ENCODE measurements at places on chromosomes 1 and 21.

DNA sequence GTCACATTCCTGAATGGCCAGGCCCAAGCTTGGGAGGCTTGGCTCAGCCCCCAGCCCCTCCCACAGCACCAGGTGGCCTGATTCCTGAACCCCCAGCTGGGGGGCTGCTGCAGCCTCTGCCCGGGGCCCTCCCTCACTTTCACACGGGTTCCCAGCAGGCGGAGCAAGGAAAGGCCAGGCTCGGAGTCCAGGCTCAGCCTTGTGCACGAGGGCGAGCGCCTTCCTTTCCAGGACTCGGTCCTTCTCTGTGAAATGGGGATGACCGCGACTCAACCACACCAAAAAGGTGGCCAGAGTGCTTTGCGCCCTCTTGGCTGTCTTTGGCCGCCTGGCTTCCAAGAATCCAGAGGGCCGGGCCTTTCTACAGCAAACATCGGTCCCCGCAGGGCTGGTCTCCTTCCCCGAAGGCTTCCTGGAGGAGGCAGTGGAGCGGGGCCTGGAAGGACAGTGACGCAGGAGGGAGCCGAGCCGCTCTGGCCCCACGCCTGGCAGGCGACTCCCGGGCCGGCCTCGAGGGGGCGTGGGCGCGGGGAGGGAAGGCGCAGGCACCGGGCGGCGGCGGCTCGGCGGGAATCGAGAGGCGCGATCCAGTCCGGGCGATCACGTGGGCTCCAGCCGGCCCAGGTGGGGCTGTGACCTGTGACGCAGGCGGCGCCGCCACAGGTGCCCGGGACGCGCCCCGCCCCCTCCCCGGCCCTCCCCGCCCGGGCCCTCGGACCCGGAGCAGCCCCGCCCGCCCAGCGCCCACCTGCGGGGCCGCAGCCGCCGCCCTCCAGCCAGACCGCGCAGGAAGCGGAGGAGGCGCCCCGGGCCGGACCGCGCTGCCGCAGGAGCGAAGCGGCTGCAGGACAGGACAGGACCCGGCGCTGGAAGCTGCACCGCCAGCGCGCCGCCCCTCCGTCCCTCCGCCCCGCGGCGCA lies at the start of gene ARHGEF16:
TSS of gene ARHGEF16 (plus strand) at position 775 of the 920 bp plus-strand sequence. CDS start 8,420 bp downstream, outside the sequence.
- no peaks in the 10 kb centered on the region for H3K36me3 ChIP-seq
- H3K4me3 ChIP-seq, result peak within 1 kb of the TSS; percentile 66
- H3K4me1 ChIP-seq, result peaks cover 29% of the 10 kb centered on the region
- H3K27me3 ChIP-seq, result no peaks in the 10 kb centered on the region

DNA sequence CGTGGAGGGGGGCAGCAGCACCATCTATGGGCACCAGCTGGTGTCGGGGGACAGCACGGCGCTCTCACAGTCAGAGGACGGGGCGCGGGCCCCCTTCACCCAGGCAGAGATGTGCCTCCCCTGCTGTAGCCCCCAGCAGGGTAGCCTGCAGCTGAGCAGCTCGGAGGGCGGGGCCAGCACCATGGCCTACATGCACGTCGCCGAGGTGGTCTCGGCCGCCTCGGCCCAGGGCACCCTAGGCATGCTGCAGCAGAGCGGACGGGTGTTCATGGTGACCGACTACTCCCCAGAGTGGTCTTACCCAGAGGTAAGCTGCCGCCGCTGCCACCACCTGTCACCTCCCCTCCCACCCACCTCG lies 106.2 kb upstream of the VAMP3 start:
- H3K36me3 ChIP-seq, result no peaks in the 10 kb centered on the region
- H3K4me1 ChIP-seq, result no peaks in the 10 kb centered on the region
- no peak overlapping the region for H3K27ac ChIP-seq
- H3K4me3 ChIP-seq, result no peak overlapping the region
- H3K27me3 ChIP-seq, result no peaks in the 10 kb centered on the region

GRCh38 chr1:99723251-99723650 lies 43.2 kb downstream of the FRRS1 start:
- no peaks in the 10 kb centered on the region for H3K36me3 ChIP-seq
- DNase-seq, result no peak
- no peak overlapping the region for H3K27ac ChIP-seq
- H3K4me1 ChIP-seq, result peaks cover 4% of the 10 kb centered on the region

DNA sequence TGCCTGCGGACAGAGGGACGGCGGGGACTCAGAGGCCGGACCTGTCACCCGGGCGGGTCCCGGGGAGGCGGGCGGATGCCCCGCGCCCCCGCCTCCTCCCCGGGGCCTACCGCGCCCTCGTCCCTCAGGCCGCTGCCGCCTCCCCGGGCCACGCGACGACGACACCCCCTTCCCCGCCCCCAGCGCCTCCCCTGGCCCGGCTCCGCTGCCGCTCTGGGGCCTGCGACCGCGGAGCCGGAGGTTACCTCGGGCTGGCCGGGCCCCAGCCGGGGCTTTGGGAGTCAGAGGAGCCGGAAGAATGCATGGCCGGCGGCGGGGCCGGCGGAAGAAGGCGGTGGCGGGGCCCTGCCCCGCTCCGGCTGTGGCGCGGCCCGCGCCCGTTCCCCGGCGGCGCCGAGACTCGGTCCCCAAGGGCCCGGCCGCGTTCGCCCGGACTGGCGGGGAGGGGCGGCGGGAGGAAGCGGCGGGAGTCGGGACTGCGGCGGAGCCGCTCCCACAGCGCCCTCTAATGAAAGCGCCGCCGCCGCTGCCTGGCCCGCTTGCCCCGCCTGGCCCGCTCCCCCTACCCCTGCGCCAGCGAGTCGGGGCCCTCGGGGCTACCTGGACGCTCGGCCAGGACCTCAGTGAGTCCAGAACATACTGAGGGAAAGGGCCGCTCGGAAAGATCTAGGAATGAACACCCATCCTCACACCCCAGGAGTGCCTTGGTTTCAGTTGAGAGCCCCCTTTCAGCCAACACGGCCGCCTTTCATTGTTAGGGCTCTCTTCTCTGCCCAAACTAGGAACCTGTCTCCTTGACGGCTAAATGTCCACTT lies at the start of gene LPGAT1:
TSS of gene LPGAT1 (minus strand) at position 436 of the 815 bp plus-strand sequence. CDS start 1,467 bp downstream, outside the sequence.
- DNase-seq, result peak; percentile 81
- peaks cover 15% of the 10 kb centered on the region for H3K4me1 ChIP-seq
- H3K36me3 ChIP-seq, result peaks cover 15% of the 10 kb centered on the region
- H3K27ac ChIP-seq, result peak within 1 kb of the TSS; percentile 86
- H3K27me3 ChIP-seq, result no peaks in the 10 kb centered on the region
- H3K4me3 ChIP-seq, result peak within 1 kb of the TSS; percentile 79

DNA sequence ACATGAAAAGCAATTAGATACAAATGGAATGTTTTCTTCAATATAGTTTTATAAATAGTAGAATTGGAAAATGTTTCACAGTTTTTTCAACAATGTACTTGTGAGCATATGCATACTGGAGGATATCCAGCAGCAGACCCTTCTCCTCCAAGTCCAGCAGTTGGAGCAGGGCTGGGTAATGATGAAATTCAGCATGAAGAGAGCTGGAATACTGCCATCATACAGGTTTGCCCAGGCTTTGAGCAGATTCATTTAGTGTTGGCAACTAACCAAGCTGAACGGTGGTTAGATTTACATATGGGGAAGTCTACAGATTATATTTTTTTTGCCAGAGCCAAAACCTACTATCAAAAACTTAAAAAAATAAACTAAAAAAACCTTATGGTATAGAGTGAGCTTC lies 38.3 kb downstream of the WDR3 start:
- H3K4me3 ChIP-seq, result no peak overlapping the region
- H3K36me3 ChIP-seq, result no peaks in the 10 kb centered on the region
- H3K27me3 ChIP-seq, result no peaks in the 10 kb centered on the region
- DNase-seq, result no peak
- peaks cover 6% of the 10 kb centered on the region for H3K4me1 ChIP-seq

GRCh38 chr1:36023098-36023769 lies 60.7 kb upstream of the TEKT2 start:
- H3K4me3 ChIP-seq, result no peak overlapping the region
- no peak overlapping the region for H3K27ac ChIP-seq
- no peak for DNase-seq
- H3K36me3 ChIP-seq, result peaks cover 3% of the 10 kb centered on the region
- no peaks in the 10 kb centered on the region for H3K4me1 ChIP-seq

DNA sequence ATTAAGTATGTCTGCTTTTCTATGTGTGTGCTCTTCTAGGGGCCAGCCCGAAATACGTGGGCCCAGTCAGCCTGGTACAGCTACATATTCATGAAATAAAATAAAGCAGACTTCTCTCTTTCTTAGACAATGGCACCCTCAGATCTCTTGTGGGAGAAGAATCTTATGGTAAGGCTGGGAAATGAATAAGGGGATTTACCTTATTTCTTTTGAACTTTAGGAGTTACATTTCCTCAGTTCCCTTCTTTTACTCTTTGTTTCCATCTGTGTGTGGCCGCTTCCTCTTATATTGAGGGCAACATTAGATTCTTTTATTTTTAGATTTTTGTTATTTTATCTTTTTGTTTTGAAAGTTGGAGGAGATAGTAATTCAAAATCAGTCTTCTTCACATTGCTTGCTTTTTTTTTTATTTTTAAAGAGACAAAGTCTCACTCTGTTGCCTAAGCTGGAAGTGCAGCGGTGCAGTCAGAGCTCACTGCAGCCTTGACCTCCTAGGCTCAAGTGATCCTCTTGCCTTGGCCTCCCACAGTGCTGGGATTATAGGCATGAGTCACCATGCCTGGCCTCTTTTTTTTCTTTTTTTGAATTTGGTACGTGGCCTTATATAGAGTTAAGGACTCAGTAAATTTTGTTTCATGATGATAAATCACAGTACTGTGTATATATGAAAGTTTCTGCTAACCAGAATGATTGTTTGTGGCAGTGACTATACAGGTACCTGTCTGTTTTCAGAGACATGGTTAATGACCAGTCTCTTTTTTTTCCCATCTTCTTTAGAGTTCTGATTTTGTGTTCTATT lies 9.1 kb downstream of the LAMC1 start:
- peaks cover 51% of the 10 kb centered on the region for H3K4me1 ChIP-seq
- no peaks in the 10 kb centered on the region for H3K27me3 ChIP-seq
- no peak overlapping the region for H3K27ac ChIP-seq
- peaks cover 14% of the 10 kb centered on the region for H3K36me3 ChIP-seq
- peak overlapping the region; percentile 32 for H3K4me3 ChIP-seq

GRCh38 chr21:43287795-43288755 lies 119.3 kb downstream of the CRYAA start:
- DNase-seq, result peak; percentile 11
- no peaks in the 10 kb centered on the region for H3K4me1 ChIP-seq
- no peaks in the 10 kb centered on the region for H3K27me3 ChIP-seq
- no peak overlapping the region for H3K27ac ChIP-seq
- H3K4me3 ChIP-seq, result no peak overlapping the region

- H3K36me3 ChIP-seq, result no peaks in the 10 kb centered on the region
- no peak overlapping the region for H3K27ac ChIP-seq
- DNase-seq, result no peak
- no peaks in the 10 kb centered on the region for H3K27me3 ChIP-seq
- no peak overlapping the region for H3K4me3 ChIP-seq
Measured at GRCh38 chr1:90800012-90800717, 83.1 kb upstream of the BARHL2 start.

All from psoas muscle (tissue), 8 donors.